Cardiac septum (tissue), 1 donor: ENCODE measurements at places on chromosomes 3 and 15.

DNA sequence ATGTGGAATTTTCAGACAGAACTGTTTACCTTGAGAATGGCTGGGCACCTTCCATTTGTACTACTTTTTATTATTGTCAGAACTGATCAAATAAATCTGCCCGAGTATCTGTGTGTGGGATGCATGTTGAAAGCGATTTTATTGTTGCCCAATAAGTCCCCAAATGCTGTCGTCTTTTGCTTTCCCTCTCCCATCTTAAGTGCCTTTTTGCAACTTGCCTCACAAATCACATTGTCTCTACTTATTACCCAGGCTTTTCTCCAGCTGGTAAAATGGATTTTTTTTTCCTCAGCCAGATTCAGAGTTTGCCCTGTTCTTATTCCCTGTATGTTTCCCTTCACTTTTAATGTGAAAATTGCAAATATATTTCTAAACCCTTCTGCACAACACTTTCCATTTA is 163.1 kb downstream of the CNTN4 start:
- DNase-seq: no peak

GRCh38 chr15:64895285-64896065 is 16.2 kb upstream of the ANKDD1A start:
- DNase-seq: no peak

GRCh38 chr3:65873028-65873427 is 165.7 kb downstream of the MAGI1 start:
- DNase-seq: no peak

DNA sequence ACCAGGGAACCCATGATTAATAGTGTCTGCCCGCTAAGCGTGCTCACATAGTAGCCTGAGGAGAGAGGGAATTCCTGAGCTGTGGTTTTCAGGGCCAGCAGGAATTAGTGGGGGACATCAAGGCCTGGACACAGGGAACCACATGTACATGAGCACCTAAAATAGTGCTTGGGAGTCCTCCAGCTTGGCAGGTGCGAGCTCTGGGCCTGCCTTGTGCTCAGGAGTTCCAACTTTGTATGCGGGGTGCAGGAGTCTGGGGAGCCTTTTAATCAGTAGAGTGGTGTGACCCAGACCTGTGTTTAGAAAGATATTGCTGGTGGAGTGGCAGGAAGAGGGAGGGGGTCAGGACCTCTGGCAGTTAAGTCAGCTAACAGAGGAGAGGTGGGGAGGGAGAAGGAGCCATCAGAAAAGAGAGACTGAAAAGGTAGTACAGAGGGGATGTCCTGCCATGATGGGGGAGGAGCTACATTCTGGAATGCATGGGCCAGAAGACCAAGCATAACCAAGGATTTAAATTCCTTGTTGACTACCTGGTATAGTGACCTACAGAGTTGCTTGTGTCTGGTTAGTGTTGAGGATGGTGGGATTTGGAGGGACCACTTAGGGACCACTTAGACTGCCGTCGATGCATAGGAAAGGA is 1.9 kb downstream of the DAG1 start:
- DNase-seq: no peak

DNA sequence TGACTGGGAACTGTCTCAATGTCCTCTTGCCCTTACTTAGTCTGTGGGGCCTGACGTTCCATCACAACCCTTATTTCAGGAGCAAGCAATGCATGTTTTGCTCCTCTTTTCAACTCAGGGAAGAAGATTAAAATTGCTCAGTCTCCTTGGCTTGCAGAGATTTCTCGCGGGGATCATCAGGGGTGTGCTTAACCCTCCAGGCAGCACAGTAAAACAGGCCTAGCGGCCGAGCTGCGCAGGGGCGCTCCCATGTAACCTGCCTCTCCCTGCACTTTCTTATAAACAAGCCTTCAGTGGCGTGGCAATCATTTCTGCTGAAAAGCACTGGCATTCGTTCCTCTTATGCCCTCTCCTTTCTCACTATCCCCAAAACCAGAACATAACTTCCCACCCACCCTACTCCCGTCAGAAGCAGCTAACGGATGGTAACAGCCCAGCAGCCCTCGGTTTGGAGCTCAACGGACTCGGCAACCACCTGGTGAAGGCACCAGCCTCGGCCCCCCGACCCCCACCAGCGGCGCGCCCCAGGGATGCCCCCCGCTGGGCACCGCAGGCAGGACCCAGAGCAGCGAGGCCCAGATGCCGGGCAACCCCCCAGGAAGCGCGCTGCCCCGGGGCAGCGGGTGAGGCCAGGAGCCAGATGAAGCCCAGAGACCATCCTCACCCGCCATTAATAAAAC is 1.1 kb downstream of the MCF2L2 start:
- no peak for DNase-seq

DNA sequence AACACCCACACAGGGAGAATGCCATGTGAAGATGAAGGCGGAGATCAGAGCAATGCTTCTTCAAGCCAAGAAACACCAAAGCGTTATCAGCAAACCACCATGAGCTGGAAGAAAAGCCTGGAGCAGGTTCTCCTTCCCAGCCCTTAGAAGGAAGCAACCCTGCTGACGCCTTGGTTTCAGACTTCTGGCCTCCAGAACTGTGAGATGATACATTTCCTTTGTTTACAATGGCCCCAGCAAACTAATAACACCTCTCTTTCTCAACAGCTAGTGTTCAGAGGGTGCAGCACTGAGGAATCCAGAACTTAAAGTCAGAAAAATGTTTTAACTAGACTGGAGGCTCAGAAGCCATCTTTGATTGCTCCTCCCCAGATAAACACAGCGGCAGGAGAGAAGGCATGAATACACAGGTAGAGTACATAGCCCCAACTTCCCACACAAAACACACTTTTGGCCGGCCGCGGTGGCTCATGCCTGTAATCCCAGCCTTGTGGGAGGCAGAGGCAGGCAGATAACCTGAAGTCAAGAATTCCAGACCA is 132.4 kb upstream of the LPP start:
- no peak for DNase-seq
